ENCODE measurements at places on chromosomes 3 and 15.

GRCh38 chr15:29937956-29938355 is 115.7 kb upstream of the TJP1 start:
- peak; percentile 56 for DNase-seq

DNA sequence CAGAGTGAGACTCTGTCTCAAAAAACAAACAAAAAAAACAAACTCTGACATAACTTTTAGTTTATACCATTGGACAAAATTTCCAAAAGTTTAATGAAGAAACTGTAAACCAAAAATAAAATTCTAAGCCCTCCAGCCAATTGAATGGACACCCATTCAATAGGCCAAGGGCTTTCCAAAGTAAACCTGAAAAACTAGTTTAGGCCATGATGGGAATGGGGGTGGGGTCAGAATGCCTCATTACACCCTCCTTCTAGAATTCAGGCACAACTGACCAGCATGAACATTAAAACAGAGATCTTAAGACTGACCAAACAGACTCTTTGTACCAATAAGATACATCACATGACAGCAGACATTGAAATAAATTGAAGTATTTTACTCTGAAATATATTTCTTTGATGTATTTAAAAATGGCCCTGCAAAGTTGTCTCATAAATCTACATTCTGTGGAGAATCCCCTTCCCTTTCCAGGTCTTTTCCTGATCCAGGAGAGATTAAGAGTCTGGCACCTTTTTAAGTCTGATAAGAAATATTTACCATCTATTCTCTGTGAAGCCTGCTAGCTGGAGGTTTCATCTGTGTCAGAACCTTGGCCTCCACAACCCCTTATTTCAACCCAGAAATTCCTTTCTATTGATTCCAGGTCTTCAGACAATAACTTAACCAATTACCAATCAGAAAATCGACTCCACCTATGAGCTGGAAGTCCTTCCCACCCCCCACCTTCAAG is 15.7 kb downstream of the THOC7 start:
- DNase-seq: no peak

DNA sequence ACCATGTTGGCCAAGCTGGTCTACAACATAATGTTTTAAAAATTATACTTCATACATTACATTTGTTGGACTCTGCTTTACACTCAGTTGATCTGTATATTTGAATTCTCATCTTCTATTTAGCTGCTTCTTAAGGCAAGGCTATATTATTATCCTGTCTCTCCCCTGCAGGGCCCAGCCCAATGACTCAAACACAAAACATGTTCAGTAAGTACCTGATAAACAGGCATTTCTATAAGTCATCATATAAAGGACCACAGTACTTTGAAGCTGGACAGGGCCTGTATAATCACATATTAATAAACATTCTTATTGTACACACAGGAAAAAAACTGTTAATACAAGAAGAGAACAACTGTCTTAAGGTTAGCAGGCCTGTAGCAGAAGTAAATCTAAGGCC is 36.2 kb downstream of the NGLY1 start:
- no peak for DNase-seq

- no peak for DNase-seq
Observed at GRCh38 chr3:98554580-98554979, 22.8 kb downstream of the GPR15 start.

DNA sequence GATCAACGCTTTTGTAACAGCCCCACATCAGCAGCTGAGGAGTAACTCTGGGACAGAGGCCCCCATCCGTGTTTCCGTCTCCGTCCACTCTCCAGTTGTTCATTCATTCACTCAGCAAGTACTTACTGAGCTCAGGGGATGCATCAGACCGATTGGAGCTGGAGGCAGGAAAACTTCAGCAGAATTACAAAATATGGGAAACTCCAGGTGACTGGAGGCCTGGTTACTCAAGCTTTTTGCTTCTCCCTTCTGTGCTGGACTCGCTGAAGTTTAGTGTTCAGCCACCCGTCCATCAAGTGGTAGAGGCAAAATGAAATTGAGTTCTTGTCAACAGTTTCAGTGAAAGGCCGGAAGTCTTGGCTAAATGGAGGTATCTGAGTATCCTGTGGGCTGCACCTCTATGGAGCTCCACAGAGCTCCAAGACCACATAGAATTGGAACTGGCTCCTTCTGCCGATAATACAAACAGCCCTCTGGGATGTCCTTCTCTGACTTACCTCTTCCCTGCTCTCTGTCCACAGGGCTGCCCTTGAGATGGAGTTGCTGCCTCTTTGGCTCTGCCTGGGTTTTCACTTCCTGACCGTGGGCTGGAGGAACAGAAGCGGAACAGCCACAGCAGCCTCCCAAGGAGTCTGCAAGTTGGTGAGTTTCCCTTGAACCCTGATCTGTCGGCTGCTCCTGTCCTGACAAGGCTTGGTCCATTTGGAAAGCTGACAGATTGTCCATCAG is 14.7 kb downstream of the NRROS start:
- no peak for DNase-seq

- no peak for DNase-seq
Observed at GRCh38 chr3:189703865-189704264, 72.7 kb downstream of the TP63 start.

DNA sequence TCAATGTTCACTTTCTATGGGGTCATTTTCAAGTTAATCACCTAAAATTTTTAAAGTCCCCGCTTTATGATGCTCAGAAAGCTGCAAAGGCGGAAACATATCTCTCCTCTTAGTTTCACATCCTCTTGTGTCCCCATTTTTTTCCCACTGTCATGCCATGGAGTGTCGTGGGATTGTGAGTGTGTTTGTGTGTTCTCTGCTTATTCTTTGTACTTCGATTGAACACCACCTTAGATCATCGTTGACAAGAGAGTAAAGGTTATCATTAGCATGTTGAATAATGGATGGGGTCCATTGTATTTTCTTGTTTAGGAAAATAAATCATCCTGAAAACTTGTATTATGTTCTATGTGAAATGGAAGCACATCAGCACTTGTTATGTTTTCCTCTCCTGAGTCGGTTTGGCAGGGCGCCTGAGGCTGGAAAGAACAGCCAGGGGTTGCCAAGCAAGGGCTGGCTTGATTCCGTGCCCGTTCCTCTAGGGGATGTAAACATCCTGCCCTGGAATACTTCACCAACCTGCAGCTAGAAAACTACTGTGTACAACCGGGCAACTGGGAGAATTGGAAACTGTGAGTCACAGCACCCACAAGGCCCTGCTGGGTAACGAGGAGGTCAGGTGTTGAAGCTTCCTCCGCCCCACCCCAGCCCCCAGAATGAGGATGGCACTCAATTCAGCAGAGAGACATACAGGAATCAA is 67.2 kb downstream of the EIF4E3 start:
- peak; percentile 10 for DNase-seq
